ENCODE measurements at places on chromosomes 16 and 17.

DNA sequence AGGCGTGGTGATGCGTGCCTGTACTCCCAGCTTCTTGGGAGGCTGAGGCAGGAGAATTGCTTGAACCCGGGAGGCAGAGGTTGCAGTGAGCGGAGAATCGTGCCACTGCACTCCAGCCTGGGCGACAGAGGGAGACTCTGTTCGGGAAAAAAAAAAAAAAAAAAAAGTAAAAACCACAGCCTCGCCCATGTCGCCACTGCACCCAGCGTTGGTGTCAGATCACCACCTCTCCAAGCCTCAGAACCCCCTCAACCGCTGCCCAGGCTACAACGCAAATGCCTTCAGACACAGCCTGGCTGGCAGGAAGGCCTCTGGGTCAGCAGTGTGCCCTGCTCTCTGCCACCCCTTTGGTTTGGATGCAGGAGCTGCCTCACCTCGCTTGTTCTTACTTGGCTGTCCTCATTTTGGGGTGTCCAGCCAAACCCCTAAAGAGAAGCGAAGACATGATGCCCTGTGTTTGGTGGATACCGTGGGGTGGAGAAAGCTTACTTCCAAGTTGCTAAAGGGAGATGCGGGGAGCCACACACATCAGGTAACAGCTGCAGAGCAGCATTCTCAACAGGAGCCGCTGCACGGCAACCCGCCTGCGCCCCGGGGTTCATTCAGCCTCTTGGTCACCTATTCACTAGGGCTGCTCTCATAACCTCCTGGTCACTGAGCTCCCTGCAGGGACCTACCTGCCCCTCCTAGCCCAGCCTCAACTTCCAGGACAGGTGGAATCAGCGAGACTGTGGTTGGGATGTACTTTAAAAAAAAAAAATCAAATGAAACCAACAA lies 13.0 kb upstream of the CYTH1 start:
- no peak for DNase-seq

DNA sequence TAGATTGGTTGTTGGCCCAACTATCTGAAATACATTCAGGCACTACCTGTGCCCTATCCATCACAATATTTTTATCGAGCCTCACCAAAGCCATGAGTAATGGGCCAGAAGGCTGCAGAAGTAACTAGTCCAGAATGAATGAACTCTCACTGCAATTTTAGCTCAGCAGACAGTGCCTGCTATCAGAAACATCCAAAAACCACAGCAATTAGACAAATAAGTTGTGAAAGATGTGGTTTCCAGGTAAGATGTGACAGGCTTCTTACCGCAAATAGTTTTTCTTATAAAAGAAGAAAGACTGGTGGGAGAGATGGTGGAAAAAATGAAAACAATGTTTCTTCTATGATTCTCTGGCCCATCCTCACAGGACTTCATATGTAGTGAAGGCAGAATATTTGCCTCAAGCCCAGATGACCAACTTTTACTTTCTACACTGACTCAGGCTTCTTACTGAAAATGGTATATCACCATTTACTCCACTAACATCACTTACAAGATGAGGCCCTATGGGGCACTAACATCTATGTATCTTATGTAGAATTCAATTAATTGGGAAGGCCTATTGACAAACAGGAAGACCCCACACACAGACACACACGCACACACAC lies 9.8 kb upstream of the RFFL start:
- DNase-seq = no peak

DNA sequence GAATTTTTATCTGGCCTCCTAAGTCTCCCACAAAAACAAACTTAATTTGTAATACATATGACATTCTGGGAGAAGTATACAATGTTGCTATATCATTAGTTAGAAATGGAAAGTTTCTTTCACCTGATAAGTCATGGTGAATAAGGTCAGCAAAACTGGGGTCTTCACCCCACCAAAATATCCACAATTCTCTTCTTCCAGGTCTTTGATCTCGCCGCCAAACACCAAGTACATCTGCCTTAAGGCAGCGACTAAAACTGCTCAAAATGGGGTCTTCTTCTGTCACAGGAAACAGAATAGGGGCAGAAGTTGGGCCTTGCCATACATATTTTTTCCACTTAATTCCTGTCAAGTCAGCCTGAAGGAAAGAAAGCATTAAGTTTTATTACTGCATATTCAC lies 2.1 kb downstream of the MED13 start:
- no peak for DNase-seq

GRCh38 chr17:82767041-82767754 lies 15.3 kb downstream of the TBCD start:
- no peak for DNase-seq

- DNase-seq = no peak
These were observed 280.9 kb upstream of the TNRC6C start for GRCh38 chr17:77677630-77678029.

- no peak for DNase-seq
These were observed 902 bp upstream of the SPATA32 start for GRCh38 chr17:45262516-45263476.

GRCh38 chr16:67014634-67015312 lies 14.2 kb upstream of the CBFB start:
- no peak for DNase-seq
